ENCODE measurements at places on chromosomes 16 and 17.

DNA sequence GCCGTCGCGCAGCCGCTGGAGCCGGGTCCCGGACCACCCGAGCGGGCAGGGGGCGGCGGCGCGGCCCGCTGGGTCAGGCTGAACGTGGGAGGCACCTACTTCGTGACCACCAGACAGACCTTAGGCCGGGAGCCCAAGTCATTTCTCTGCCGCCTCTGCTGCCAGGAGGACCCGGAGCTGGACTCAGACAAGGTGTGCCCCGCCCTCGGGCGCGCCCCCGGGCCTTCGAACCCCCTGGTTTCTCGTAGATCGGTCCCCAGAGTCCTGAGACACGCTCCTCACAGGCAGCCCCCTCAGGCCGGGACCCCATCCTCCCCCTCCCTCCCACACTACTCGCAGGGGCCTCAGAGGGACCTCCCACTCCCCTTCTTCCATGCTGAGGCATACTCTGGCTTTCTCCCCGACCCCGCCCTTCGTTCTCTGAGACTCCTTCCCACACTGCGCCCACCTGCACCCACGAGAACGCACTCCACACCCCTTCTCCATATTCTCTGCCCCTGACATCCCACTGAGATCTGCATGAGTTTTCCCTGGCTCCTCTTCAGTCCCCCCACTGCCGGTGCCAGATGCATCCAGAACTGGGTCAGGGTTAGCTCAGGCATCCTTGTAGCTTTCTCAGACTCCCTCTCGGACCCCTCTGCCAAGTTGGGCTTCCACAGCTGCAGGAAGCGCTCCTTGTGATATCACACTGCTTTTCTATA is 523 bp downstream of the KCTD2 start:
- DNase-seq, result no peak

- DNase-seq, result no peak
These were observed 8.0 kb downstream of the TEN1 start for GRCh38 chr17:75987041-75987440.

GRCh38 chr17:5123343-5124124 is 7.7 kb downstream of the USP6 start:
- DNase-seq, result no peak

GRCh38 chr17:29591146-29591736 is 1.7 kb upstream of the ANKRD13B start:
- no peak for DNase-seq

DNA sequence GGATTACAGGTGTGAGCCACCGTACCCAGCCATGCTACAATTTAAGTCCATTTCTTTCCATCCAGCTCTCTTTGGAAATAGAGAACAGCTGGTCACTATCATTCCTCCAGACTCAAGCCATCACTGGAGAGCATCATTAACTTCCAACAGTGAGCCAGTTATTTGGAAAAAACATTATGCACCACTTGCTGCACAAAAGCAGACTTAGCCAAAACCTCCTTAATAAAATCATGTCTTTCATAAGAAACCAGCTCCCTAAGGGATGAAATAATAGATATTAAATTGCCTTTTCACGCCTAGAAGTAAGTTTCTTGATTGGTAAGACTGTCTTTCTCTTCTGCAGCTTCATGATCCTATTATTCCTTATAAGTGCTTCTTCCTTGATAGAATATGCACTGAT is 17.9 kb downstream of the SLC39A11 start:
- DNase-seq, result no peak

DNA sequence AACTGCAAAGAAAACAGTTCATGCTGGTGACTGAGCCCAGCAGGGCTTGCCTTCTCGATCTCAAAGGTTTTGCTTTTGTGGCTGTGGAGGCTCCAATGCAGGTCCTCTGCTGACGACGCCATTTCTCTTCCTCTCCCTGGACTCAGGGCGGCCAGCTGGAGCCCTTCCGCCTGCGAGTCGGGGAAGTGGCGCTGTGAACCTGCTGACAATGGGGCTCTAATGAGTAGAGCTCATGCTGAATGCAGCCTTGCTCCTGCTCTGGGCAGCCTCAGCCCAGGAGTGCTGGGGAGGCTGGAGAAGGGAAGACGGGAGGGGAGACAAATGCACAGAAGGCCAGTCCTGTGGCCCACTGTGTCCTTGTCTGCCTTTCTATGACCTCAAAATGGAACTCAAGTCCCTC is 43.8 kb downstream of the VAC14 start:
- no peak for DNase-seq

DNA sequence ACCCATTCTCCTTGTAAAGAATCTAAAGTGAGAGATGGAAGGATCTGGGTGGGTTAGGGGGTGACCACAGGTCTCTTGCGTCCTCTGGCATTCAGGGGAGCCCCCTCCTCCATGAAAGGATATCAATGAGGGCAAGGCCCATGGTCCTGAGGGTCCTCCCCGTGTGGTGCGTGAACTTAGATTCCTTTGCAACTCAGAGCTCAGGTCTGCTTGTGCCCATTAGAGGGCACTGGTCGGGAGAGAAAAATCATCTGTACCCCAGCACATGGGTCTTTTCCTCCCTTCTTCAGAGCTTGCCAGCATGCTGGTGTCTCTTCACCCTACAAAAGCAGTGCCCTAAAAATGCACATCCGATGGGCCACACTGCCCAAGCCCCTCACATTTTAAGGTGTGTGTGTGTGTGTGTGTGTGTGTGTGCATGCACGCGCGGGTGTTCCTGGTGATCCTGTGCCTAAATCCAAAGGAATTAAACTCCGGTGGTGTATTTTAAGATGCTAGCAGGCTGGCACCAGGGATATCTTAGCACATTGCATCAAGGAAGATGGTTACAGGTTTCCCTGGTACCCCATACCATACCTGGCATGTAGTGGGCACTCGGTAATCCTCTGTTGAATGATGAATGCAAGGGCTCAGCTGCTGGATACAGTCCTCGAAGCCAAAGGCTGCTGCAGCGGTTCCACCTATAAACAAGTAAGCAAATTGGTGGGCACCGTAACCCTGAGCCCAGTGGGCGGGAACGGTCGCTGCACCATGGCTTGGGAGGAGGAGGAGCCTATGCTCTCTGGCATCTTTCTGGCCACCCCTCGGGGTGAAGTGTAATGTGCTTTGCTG is 4.7 kb downstream of the C1QTNF1 start:
- DNase-seq, result no peak

DNA sequence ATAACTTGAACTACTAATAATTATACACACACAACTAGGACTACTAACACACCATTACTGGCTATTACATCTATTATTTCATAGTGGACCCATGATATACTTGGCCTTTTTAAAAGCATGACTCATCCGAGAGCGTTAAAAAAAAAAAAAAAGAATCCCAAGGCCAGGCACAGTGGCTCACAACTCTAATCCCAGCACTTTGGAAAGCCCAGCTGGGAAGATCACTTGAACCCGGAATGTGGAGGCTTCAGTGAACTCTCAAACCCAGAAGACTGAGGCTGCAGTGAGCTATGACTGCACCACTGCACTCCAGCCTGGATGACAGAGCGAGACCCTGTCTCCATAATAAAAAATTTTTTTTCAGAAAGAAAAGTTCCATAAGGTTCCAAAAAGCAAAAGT is 3.1 kb downstream of the GLG1 start:
- DNase-seq, result no peak

DNA sequence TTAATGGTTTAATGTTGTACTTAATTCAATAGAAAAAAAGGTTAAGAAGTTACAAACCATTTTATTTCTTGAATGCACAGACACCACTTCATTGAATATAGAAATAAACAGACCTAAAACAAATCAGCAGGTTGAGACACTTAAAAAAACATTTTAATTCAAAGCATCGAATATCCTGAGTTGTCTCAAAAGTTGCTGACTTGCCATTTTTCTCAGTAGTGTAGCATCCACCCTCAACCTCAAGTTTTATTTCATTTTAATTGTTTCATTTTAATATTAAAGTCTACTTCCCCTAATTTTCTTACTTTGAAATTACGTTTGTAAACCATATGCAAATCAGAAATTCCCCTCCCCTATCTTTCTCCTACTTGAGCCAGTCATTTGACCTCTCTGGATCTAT is 5.8 kb upstream of the MED13 start:
- DNase-seq, result no peak

DNA sequence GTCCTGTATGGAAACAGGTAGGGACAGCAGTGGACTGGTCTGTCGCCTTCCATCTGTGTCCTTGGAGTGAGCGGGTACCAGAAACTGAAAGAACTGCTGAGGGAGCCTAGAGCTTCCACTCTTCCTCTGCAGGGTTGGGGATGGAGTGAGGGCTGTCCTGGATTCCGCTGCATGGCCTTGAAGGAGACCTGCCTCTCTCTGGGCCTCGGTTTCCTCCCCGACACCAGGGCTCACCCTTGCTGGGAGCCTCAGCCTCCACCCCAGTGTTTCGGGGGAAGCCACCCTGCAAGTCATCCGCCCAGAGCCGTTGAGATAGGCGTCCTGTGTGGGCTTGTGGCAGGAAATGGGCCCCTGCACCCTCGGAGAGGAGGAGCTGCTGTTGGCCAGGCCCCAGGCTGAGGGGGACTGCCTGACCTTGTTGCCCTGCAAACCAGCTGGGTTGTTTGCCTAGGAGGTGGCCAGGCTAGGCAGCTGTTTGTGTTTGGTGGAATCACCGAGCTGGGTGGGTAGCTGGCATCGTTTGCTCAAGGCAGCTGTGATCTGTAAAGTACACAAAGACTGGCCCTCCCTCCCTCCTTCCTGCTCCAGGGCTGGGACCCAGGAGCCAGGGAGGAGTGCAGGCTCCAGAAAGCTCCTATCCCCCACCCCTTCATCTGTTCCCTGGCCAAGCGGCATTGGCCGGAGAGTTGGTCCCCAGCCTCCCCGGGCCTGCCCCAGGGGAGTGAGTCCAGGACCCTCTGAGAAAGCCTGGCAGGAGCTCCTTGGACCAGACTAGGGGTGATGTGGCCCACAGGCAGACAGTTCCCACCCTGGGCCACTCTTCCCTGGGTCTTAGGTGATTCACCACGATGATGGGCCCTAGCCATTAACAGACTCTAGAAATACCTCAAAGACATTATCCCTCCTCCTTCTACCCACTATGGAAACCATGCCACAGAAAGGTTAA is 1.3 kb downstream of the RAB37 start:
- DNase-seq, result no peak

DNA sequence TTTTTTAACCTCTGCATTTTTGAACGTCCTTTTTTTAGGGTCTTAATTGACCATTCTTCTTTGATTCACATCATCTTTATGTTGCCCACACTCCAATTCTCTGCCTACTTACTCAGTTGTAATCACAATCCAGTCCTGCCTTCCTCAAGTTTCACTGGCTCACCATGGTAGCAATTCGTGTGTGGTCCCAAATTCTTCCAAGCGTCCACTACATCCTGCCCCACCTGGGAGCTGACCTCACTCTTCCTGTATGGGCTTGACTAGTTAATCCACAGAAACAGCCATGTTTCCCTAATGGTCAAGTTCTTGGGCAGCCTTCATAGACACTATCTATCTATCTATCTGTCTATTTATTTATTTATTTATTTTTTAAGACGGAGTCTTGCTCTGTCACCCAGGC is 7.1 kb downstream of the TLCD2 start:
- DNase-seq, result no peak

DNA sequence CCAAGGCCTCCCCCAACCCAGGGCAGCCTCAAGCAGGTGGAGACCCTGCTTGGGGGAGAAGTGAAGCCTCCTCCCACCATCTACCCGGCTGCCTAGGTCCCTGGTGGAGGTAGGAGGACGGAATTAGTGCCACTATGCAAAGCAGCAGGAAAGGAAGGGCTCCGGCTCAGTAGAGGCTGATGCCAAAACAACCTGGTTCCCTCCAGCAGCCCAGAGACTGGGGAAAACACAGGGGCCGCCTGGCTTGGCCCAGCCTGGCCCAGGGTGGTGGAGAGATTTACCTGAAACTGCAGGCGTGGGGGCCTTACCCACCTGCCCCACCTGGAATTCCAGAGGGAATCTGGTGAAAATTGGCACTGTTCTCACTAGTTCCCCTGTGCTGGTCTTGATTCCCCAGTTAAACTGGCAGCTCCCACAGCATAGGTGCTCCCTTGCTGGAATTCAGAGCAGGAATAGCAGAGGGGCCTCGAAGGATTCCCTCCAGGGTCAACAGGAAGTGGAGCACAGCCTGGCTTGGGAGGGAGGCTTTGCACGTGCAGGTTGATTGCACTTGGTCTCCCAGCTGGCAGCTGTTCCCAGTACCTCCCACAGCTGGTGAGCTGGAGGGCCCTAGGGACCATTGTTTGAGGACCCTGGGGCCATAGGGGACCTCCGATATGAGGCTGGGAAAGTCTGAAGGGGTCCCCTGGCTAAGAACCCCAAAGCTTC is 4.5 kb downstream of the CD79B start:
- DNase-seq, result no peak

Measured in activated CD8-positive, alpha-beta memory T cell treated with anti-CD3 and anti-CD28 coated beads for 48 hours (primary cell).